Brain (organoid and tissue), 16 donors: ENCODE measurements at places on chromosomes 5 and 9. TPM values are rescaled to one million over a fixed set of nuclear protein-coding genes. Genes with fewer than 3 reads are reported as not detected.

FUT7 gene
- polyA plus RNA-seq, result not detected

WDR38 gene
- not detected for polyA plus RNA-seq

HTR1A gene
- 0.24 TPM for polyA plus RNA-seq

GRXCR2 gene
- not detected for polyA plus RNA-seq

PCDHA6 gene
- polyA plus RNA-seq, result 0.48 TPM

SLC6A3 gene
- polyA plus RNA-seq, result 3.6 TPM

STK10 gene
- 5.1 TPM for polyA plus RNA-seq

NEURL1B gene
- polyA plus RNA-seq, result 40.1 TPM

PPP3R2 gene
- not detected for polyA plus RNA-seq

- peak; percentile 55 for DNase-seq
Measured at GRCh38 chr5:44388321-44389089, 715 bp downstream of the FGF10 start.

DNA sequence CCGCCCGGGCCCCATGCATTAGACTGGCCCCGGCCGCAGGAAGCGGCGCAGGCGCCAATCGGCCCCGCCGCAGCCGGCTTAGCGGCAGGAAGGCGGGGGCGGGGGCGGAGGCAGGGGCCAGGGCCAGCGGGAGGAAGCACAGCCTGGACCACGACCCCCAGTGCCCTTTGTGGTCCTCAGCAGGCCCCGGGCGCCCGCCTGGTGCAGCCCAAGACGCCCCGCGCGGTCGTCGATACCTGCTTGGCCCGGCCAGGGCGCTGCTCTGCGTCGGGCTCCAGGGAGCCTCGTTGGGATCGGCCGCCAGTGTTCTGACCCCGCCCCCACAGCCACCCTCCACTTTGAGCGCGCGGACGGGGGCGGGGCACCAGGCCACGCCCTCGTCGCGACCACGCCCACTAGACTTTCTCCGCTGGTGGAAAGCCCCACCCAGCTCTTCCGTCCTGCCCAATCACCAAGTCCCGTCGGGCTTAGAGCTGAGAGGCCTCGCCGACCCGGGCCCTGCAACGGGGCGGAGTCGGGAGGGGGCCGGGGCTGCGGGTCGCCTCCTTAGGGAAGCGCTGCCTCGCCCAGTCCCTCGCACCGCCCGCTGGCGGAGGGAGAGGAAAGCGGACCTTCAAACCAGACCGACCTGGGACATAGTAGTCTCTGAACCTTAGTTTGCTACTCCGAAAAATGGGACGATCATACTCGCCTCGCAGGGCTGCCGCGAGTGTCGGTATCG, at the start of gene PDLIM7:
Gene PDLIM7, minus strand, starts transcription at position 313 of the 721 bp plus-strand sequence. CDS start 1,092 bp downstream, outside the sequence.
- DNase-seq, result peak; percentile 94

- DNase-seq, result no peak
Measured at GRCh38 chr9:79377339-79377855, 194.4 kb upstream of the TLE4 start.

GRCh38 chr9:77453825-77454647, 194.1 kb downstream of the GNA14 start:
- no peak for DNase-seq

- no peak for DNase-seq
Measured at GRCh38 chr5:91224969-91225368, 158.1 kb downstream of the ARRDC3 start.

DNA sequence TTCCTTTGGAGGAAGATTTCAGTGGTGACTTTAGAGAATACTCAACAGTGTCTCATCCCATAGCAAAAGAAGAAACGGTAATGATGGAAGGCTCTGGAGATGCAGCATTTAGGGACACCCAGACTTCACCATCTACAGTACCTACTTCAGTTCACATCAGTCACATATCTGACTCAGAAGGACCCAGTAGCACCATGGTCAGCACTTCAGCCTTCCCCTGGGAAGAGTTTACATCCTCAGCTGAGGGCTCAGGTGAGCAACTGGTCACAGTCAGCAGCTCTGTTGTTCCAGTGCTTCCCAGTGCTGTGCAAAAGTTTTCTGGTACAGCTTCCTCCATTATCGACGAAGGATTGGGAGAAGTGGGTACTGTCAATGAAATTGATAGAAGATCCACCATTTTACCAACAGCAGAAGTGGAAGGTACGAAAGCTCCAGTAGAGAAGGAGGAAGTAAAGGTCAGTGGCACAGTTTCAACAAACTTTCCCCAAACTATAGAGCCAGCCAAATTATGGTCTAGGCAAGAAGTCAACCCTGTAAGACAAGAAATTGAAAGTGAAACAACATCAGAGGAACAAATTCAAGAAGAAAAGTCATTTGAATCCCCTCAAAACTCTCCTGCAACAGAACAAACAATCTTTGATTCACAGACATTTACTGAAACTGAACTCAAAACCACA, 67.4 kb downstream of the VCAN start:
- DNase-seq, result no peak

- no peak for DNase-seq
Measured at GRCh38 chr9:89801341-89801740, 196.5 kb downstream of the GADD45G start.

DNA sequence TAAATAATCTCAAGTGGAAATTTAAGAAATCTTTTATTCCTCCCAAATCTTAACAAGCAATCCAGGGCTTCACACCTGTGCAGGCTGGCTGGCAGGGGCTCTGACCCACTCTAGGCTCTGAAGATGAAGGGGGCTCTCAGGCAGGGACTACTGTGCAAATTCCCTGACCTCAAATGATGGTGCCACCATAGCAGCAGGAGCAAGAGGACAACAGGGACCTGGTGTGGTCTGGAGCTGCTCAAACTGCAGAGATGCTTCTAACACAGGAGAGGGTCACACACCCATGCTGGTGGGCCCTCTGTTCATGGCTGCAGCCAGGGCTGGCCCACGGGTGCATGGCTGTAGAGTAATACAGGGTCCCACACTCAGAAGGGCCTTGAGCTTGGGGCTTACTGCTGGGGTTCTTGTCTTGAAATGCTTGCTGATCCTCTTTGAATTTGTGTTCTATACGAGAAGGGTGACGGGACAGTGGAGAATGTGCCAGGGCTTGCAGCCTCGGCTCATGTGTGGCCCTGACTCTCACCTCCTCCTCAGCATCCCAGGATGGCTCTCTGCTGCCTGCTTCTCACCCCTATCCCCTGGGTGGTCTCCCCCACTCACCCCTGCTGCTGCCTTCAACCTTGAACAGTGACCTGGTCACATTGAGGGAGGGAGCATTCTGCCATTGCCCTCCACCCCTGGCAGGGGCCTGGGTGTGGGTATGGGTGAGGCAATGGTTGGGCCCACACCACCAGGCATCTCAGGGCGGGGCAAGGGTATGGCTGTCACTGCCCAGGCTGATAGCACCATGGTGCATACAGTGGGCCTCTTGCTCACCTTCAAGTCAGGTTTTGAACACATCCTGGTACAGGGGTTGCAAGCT, 191.7 kb downstream of the FSTL4 start:
- no peak for DNase-seq

DNA sequence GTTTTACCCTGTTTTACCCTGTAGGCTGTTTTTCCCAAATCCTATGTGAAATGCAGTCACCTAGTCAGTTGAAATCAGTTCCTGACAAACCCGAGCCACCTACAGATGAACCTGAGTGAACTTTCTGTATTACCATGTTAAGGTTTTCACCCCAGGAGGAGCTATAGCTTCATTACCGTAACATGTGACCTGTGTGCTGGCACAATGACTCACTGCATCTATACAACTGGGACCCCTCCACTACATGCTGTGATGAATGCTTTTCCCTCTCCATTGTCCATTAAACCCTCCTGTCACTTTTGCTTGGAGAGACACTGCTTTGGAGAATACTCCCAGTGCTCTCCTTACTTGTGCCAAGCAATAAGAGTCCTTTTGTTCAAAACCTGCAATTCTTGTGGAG, 1974.8 kb downstream of the EFNA5 start:
- DNase-seq, result no peak

GRCh38 chr5:112106878-112107277, 312.2 kb downstream of the EPB41L4A start:
- DNase-seq, result no peak

DNA sequence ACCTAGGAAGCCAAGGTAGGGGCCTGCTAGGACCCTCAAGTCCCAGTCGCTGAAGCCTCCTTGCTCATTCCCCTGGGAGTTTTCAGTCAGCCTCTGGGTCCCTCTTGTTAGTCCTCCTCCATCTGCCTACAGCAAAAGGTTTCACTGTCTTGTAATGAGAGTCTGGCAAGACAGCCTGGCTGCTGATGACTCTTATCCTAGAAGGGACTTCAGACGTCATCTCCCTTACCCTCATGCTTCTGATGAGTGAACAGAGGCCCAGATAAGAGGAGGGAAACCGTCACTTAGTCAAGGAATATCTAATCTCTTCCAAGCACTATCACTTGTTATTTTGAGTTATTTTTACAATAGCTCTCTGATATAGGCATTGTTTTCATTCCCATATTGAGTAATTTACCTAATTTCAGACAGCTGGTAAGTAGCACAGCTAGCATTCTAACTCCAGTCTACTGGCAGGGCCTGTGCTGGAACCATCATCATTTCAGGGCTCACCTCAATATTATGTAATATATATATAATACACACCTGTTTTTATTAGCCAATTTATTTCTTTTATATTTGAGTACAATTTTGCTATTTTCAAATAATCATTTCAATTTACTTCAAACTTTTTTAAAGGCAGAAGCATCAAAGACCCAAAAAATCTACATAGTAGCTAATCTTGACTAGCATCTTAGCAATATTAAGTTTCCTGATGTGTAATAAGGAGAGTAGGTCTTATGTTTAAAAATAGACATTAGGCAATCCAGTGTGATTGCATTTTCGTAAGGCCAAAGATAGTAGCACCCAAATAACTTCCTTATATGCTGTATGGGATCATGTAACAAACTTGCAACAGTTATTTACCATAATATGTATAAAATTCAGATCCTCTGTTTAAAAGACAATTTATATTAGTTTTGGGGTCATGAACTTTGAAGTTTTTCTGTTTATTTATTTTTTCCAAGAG, 7.9 kb downstream of the CMYA5 start:
- DNase-seq, result no peak

DNA sequence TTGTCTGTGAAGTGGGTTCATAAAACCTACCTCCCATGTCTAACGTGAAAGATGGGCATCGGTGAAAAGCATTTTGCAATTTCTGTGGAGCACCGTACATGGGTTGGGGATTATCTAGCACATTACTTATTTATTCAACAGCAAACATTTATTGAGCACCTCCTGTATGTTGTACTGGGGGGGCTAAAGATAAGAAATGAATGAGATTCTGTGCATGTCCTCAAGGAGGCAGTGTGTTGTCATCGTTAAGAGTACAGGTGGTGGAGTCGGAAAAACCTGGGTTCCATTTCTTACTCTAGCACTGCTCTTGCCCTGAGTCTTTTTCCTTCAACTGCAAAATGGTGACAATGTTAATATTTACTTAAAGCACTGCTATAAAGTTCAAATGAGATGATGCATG, 30.4 kb upstream of the DENND1A start:
- DNase-seq, result no peak

GRCh38 chr9:85729882-85730281, 11.9 kb downstream of the AGTPBP1 start:
- no peak for DNase-seq

GRCh38 chr9:114327749-114328148, 1.9 kb upstream of the ORM2 start:
- no peak for DNase-seq

DNA sequence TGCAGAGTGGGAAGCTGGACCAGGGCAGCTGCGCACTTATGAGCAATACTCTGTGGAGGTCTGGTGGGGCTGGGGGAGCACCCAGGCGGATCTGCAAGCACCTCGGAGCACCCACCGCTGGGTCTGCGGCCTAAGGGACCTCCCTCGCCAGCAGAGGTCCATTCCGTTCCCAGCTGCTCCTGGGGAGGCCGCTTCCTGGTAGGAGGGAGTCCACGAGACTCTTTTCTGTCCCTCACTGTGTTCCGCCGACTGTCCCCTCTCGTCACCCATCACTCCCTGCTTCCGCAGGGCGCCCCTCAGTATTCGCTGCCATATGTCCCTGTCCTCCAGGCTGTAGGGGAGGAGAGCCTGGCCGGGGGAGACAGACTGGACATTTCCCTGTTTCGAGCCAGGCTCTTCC, 45.5 kb downstream of the NDST1 start:
- no peak for DNase-seq

DNA sequence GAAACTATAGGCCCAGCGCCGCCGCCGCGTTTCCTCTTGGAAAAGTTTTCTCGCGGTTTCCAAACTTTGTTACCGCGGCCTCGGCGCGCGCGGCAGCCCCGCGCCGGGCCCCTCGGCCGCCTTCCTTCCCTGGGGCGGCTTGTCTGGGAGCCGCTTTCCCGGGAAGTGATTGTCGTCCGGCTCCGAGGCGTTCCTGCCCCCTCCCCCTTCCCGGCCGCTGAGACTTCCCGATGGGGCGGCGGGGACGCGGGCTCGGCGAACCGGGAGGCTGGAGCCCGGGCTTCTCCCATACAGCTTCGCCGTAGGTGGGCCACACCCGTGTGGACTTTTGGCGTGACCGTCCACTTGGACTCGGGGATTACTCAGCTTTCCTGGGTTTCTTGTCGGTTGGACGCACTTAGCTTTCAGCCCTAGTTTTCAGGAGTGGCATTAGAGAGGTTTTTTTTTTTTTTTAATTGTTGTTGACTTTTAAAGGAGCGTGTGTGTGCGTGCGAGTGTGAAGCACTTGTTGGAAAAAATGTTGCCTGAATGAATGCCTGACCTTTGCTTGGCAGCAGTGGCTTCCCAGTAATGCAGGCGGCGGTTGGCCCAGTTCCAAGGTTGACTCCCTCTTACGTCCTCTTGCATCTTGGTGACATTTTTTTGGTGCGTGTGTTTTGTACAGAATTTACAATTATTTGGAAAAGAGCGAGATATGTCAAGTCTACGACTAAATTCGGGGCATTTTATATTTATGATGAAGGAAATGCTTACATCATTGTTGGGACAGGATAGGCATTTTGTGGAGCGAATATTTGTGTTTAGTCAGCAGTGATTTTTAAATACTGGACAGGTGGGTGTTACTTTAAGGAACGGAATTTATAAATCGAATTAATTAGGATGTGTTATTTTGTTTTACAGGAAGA, 821 bp downstream of the CTNNA1 start:
- DNase-seq, result peak; percentile 79

GRCh38 chr9:101509572-101509971, 24.1 kb upstream of the RNF20 start:
- DNase-seq, result no peak

GRCh38 chr9:78541868-78542443, 245.0 kb downstream of the PSAT1 start:
- DNase-seq, result no peak

GRCh38 chr5:71790433-71790832, 71.4 kb downstream of the CARTPT start:
- DNase-seq, result no peak

DNA sequence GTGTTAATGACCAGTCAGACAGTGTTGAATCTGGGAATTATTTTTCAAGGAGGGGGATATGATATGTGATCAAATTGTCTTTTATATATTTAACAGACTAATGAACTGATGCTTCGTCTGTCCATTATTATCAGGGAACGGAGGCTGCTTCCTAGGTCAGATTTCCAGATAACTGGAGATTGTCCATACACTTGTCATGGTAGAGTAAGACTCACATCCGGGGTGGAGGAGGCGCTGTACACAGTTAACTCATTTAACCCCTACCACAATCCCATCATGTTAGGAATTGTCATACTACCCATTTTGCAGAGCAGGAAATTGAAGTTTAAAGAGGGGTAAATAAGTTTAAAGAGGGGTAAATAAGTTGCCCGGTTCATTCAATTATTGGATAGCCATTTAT, 55.9 kb downstream of the ARHGAP26 start:
- DNase-seq, result no peak
